Naive thymus-derived CD4-positive, alpha-beta T cell (primary cell): ENCODE measurements at places on chromosomes 3 and 15.

- no peak for DNase-seq
These were observed 93.0 kb downstream of the PGPEP1L start for GRCh38 chr15:98914626-98915025.

DNA sequence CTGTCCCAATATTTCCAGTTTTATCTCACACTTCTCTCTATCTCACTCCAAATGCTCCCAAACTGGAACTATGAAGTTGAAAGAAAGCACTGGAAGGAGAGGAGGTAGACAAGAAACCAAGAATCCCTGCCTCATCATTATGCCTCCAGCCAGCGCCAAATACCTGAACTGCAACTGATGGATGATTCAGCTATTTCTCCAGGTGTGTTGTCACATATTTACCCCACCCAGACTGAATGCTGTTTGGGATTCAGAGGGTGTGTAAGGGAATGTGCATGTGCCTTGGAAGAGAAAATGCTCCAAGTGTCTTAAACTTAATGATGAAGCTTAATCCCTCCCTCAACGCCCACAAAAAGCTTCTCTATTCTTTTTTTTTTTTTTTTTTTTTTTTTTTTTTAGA is 269.5 kb upstream of the ATP11B start:
- DNase-seq = no peak

- peak; percentile 4 for DNase-seq
These were observed 458 bp downstream of the MCF2L2 start for GRCh38 chr3:183427876-183428446.

DNA sequence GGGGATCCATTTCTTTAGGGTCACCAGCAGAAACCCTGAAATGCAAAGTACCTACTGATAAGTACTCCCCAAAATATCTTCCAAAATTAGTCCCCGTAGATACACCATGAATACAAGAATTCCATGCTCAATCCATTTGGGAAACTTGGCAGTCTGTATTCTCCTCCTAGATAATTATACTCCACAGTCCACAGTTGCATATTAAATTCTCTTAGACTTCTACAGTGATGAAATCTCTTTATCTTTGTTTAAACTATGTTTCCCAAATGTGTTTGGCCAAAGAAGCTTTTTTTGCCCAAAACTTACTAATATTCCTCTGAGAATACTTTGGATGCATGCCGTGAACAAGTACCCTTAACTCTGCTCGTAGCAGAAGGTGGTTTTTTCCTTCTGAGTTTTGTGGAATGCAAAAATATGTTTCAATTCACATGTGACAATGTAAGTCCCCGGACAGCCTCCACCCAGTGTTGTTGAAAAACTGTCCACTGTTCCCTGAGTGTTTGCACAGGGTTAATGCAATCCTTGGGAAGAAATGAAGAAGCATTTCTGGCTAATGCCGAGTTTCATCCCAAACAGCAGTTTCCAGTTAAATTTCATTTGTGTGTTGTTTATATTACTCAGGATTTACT is 126.7 kb downstream of the ARNT2 start:
- DNase-seq = no peak

- no peak for DNase-seq
These were observed 880.1 kb downstream of the PDCD6IP start for GRCh38 chr3:34678575-34678974.

DNA sequence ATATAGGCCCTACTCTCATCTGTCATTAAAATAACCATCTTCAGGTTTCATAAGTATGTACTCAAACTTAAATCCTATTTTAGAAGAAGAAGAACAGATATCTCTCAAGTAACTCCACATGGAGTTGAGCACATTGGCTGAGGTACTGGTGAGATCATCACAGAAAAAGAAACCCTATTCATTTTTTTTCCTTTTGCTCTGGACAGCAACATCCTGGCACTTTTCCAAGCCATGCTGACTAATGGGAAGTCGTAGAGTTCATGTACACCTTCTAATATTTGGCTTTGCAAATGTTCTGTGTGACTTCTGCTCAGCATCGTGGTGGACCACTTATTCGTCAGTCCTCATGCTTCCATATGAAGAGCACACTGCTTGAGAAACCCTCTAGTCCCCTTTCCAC is 336.0 kb upstream of the KCNH8 start:
- no peak for DNase-seq
